Tibial artery (tissue), 4 donors: ENCODE measurements at places on chromosomes 12 and 14.

GRCh38 chr12:40375076-40375475 lies 150.3 kb downstream of the LRRK2 start:
- no peak for DNase-seq

DNA sequence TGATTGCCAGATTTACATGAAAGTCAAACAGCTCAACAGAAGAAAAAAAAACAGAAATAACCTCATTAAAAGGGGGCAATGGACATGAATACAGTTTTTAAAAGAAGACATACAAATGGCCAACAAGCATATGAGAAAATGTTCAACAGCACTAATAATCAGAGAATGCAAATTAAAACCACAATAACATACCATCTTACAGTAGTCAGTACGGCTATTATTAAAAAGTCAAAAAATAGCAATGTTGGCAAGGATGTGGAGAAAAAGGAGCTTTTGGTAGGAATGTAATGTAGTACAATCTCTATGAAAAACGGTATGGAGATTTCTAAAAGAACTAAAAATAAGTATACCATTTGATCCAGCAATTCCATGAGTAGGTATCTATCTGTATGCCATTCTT lies 272.1 kb downstream of the CEP128 start:
- DNase-seq, result no peak

- DNase-seq, result no peak
Observed at GRCh38 chr14:56569174-56569573, 10.4 kb upstream of the TMEM260 start.

- DNase-seq, result peak; percentile 61
Observed at GRCh38 chr12:121240484-121241101, 30.7 kb downstream of the P2RX4 start.

- no peak for DNase-seq
Observed at GRCh38 chr14:67951529-67952135, 132.1 kb downstream of the RAD51B start.

DNA sequence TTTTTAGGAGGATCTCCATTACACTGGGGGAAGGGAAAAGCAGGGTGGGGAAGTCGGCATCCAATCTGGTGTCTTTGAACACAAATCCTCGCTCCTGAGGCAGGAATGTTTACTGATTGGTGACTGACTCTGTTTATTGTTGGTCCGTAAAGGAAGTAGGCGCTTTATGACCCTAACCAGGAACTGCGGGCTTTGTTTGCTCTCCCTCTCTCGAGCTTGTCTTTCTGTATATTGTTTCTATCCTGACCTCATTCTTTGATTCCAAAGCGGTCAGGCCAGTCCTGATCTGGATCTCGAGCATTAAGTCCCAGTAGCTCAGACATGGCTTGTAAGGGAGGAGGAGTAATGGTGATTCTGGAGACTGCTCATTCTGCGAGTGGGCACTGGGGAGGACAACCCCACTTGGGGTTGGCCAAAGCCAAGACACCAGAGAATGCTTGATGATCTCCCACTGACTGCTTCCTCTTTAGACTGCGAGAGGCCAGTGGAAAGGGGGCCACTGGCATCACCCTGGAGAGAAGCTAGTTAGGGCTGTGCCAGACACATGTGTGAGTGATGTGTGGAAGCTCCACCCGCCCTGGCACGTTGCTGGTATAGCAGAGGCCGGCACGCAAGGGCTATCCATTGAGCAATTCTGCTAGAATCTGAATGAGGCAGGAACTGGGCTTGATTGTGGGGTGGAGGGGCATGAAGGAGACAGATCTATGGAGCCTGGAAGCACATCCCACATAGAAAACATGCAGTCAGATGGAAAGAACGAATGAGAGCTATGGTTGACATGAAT lies 194.6 kb downstream of the PAX9 start:
- no peak for DNase-seq

- no peak for DNase-seq
Observed at GRCh38 chr12:26874501-26875296, 41.7 kb upstream of the ITPR2 start.

DNA sequence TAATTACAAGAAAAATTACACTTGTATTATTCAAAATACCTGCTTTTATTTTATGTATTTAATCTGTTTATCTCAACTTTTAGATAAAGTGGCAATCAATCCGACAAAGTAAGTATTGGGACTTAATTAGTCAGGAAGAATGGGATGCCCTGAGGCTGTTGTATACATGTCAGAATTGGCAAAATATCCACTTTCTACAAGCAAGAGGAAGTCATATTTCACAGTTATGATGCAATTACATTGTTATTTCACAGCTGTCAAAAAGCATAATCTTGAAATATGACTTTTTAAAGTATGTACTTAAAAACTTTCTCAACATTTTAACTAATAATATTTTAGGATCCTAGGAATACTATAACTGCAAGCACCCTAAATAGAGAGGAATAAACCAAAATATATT lies 357.1 kb upstream of the MGAT4C start:
- DNase-seq, result no peak

DNA sequence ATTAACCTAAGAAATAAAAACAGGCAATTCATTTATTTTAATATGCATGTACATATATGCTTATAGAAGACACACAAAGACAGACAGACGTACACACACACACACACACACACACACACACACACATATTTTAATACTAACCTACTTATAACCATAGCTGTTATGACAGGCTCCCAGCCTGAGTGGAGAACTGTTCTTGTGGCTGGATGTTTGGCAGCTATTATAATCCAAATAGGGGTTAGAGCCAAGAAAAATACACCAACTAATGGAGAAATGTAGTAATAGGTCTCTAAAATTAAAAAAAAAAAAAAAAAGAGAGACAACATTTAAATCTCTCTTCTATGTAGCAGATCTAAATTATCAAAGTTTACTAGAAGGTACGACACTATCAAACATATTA lies 91.8 kb downstream of the SLC41A2 start:
- no peak for DNase-seq

DNA sequence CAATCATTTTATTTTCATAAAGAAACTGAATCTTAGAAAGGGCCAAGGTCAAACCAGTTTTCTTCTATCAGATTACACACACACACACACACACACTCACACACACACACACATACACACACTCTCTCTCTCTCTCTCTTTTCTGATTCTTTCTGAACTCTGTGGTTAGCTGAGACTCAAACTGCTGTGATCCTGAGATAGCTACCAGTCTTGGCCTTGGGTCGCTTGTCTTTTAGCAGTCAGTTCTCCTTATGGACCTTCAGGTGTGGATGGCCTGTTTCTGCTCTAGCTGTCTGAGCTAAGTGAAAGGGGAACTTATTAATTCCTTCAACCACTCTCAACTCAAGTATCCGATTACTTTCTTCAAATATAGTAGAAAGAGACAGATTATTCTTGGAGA lies 145.1 kb downstream of the GRIP1 start:
- no peak for DNase-seq

DNA sequence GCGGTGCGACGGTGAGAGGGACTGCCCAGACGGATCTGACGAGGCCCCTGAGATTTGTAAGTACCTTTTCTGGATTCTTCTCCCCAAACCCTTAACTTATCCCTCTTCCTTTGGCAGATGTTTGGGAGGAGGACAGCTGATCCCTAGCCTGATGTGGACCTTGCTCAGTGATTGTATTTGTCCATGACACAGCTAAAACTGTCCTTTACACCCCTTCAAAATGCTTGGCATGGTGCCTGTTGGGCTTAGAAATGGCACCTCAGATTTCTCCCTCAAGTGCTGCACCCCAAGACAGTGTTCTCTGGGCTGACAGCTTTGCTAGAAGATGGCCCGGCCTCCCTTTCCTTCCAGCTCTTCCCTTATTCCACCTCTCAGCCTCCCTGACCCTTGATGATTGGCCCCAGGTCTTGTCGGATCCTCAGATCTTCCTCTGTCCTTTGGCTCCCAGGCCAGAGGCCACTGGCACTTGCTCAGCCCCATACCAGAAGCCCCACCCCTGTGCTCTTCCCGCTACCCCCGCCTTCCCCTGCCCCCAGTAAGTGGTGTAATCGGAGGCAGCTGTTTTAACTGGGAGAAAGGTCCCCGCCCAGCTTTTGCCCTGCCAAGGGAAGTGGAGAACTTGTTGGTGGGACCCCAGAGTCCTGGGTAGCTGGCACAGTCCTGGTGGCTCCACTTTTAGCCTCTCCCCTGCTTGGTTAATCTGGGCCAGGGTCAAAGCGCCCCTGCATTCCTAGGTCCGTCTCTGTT lies 8.7 kb downstream of the LRP1-AS start:
- peak; percentile 92 for DNase-seq

GRCh38 chr12:55818140-55818728 lies 393 bp downstream of the ORMDL2 start:
- no peak for DNase-seq

DNA sequence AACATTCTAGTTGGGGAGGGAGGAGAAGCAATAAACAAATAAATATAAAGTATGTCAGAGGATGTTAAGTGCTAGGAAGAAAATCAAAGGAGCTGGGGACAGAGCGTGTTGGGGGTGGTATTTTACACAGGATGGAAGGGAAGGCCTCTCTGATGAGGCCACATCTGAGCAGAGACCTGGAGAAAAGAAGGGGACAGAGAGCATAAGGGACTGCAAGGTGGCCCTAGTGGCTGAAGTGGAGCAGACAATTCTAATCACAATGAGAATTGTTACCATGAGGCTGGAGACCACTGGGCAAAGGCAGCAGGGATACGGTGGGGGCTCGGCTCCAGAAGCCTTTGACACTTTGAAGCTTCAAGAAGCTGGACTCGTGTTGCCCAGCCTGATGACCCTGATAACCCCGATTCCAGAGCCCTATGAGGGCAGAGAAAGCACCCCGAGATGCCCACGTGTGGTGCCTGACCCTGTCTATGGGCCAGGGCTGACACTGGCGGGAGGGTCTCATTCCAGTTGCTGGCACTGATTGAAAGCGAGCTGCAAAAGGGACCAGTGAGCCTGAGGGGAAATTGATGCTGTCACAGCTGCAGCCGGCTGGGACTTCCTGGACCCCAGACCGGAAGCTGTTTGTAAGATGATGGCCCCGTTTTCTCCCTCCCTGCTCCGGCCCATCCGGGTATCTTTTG lies 169.1 kb downstream of the RBM19 start:
- peak; percentile 54 for DNase-seq

- no peak for DNase-seq
Observed at GRCh38 chr12:2835691-2836403, 1.0 kb upstream of the NRIP2 start.

DNA sequence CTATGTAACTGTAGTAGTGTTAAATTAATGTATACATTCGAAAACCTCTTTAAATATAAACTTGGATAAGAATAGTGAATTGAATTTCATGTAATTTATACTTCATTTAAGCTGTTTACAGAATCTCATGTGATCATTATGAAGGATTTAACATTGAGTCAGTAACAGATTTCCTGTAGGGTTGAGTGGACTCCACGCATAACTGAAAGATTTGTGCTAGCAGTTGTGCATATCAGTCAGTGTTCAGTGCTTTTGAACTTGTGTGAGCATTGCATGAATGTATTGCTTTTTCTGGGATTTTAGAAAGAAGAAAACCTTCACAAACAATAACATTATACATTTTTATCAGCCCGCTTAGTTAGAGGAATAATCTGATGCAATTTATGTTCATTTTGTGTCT lies 1435.3 kb downstream of the LRFN5 start:
- no peak for DNase-seq

DNA sequence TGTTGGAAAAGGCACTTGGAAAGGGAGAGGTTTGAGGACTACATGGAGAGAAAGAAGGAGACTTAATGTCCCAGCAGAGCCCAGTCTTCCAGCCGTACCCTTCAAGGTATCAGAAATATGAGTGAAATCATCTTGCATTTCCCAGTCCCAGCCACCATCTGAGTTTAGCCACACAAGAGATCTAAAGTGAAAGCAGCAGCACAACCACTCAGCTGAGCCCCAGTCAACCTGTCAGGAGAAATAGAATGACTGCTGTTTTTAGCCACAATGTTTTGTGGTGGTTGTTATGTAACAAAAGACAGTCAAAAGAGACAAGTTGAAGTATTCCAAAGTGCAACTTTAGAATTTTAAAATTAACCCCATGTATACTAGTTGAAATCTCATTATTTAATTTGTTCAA lies 28.0 kb downstream of the DERA start:
- no peak for DNase-seq

GRCh38 chr12:124694250-124694649 lies 126.8 kb upstream of the NCOR2 start:
- no peak for DNase-seq

- no peak for DNase-seq
Observed at GRCh38 chr12:124884587-124885438, 21.1 kb upstream of the SCARB1 start.

DNA sequence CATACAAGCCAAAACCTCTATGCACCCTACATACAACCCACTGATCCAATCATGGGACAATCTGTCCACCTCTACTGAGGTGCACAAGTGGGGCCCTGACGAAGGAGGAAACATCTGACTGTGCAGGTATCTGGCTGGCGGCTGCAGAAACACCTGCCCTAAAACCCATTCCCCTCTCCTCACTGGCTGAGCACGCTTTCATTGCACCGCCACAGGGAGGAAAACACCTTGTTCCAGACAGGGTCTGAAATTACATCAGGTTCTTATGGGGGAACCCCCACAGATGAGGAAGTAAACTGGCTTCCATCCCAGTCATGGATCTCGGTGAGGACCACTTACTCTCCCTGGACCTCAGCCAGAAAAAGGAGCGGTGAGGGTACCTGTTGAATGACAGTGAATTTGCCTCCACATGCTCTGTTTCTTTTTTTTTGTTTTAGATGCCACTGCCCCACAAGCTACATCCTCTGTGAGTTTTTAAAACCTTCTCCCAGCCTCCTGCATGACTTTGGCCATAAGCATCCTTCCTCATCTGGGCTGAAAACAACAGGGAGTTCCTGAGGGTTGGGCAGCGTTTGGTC lies 23.8 kb upstream of the DGLUCY start:
- DNase-seq, result no peak

GRCh38 chr14:38490273-38490672 lies 234.4 kb upstream of the CLEC14A start:
- no peak for DNase-seq

- DNase-seq, result no peak
Observed at GRCh38 chr12:123807670-123808069, 45.6 kb downstream of the DNAH10 start.

DNA sequence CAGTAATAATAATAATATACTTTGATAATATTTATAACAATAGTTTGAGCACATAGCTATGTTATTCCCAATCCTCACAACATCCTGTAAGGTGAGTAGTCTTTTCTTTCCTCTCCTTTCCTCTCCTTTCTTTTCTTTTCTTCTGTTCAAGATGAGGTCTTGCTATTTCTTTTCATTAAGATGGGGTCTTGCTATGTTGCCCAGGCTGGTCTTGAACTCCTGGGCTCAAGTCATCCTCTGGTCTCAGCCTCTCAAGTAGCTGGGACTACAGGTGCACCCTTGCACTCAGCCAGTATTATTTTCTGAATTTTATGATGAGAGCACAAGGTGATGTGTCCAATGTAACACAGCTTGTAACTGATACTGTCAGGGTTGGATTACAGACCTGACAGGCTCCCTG lies 134.6 kb downstream of the OTOGL start:
- no peak for DNase-seq

- no peak for DNase-seq
Observed at GRCh38 chr14:91351512-91351862, 66.1 kb downstream of the CCDC88C start.

DNA sequence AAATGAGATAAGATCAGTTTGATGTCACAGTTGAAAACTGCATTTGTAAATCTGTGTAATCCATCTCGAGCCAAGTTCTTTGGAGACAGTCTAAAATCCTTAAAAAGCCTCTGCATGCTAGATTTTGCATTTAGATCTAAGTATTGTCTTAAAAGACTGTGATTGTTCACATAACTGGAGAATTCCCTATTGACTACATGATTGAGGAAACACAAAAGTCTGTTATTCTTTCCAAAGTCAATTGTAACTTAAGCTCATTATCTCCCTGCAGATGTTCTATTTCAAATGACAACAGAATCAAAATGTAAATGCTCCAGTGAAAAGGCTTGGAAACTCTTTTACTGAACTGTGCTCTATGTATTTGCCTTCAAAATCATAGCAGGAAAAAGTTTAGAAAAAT lies 77.8 kb downstream of the MYF5 start:
- DNase-seq, result no peak
